ENCODE measurements at places on chromosomes 6 and 20.

GRCh38 chr6:131769385-131770141 is 38.3 kb upstream of the ENPP1 start:
- DNase-seq, result no peak

DNA sequence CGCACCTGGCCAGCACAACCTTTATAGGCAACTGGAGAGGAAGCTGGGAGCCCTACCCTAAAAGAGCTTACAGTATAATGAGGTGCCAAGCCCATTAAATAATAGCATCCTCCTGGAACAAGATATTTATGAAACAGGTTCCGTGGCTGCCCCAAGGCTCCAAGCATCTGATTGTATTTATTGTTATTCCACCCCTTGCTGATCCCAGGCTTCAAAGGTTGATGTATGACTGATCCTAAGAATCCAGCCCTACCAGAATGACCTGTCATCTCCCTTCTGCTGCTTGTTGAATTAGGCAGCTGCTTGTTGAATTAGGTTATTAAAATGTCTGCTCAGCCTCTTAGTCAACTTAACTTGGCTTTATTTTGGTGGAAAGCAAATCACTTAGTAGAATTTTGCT is 35.2 kb upstream of the SASH1 start:
- no peak for DNase-seq

DNA sequence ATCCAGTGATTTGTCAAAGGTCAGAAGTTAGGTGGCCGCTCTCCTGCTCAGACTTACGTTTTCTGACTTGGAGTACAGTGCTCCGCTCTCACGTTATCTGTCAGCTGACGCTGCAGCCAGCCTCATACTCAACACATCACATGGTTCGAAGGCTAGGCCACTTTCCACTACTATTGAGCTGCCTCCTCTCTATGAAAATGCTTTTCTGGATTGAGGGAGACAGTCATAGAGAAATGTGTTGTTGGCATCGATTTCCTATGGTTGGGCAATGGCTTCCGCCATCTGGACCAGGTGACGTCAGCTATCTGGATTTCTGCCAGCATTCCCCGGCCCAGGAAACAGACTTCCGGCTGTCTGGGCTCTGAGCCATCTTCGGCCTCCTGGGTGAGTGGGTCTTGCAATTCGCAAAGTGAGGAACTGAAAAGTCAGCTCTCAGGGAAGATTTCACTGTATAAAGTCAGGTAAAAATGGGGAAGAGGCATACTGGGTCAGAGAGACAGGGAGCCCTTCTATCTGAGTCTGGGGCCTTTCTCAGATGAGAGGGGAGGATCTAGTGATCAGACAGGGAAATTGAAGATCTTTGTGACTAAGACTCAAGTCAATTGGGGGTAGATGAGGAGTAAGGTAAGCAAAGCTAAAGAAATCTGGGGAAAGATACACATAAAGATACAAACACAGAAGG is 37.5 kb upstream of the IER3 start:
- peak; percentile 96 for DNase-seq

GRCh38 chr6:36596356-36596755 is 2.2 kb downstream of the SRSF3 start:
- no peak for DNase-seq

DNA sequence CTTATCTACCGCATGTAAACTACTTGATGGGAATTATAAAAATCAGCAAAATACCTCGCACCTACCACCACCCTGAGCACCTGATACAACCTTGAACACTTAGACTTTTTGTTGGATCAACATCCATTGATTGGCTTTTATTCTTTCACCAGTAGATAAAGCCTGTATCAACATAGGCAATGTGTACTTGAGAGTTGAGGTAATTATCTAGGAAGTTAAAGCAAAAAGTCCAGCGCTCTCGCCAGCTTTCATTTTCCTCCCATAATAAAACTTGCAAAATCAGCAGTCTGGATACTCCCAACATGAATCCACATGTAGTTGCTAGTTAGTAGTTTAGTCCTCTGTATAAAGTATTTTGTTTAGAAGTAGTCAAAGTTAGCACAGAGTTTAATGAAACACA is 132.0 kb upstream of the PRDM1 start:
- no peak for DNase-seq

GRCh38 chr6:74785236-74785635 is 420.6 kb downstream of the COL12A1 start:
- DNase-seq, result no peak

- DNase-seq, result no peak
Observed at GRCh38 chr6:159894991-159895390, 4.2 kb downstream of the MAS1 start.

GRCh38 chr6:34630040-34630439 is 66.5 kb downstream of the ILRUN start:
- no peak for DNase-seq

DNA sequence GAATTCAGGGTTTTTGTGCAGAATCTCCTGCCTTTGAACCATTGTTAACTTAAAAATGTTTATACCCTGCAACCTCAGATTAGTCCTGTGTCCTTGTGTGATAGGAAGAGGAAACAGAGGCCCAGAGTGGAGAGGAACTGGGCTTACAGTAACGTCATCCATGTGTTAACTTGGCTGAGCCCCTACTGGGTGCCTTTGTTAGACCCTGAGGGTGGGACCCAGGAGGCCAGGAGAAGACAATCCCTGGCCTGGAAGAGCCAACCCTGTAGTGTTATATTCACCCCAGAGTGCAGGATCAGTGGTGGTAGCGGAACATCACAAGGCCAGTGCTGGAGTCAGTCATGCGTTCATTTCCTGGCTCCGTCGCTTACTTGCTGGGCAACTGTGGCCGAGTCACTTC is 10.6 kb downstream of the MYLK2 start:
- DNase-seq, result no peak

GRCh38 chr20:47167846-47168245 is 188.7 kb downstream of the ZMYND8 start:
- DNase-seq, result no peak

DNA sequence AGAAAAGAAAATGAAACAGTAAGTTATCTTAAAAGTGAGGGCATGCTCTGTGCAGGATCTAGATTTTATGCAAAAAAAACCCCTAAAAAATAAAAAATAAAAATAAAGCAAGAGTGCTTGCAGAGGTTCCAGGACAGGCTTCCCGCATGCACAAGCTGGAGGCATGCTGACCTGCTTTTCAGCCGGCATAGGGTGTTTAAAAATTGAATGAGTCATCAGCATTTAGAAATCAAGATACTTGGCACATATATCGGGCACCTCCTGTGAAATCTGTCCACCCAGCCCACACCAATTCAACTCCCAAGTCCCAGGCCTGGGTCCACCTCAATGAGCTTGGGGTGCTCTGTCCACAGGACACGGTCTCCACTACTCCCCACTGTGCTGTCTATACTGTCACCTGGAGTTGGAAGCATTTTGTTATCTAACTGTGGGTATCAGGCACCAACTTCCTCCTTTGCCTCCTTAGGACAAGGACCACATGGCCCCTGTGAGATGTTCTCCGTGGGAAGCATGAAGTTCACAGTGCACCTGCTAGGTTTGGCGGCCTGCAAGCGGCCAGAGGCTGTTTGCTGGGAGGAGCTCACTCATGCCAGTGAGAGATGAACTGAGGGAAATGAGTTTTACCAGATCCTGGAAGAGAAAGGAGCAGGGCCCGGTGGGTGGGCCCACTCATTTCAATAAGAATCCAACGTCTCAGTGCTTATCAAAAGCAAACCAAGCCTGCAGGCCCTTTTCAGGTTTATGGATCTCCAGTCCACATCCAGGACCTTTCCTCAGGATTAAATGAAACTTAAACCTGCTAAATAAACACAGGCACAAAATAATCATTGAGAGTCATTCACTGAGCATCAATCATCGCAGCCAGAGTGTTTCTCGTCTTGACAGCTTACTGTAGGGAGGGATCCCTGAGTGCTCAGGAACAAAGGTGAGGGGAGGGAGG is 121.1 kb downstream of the FOXA2 start:
- DNase-seq, result no peak

DNA sequence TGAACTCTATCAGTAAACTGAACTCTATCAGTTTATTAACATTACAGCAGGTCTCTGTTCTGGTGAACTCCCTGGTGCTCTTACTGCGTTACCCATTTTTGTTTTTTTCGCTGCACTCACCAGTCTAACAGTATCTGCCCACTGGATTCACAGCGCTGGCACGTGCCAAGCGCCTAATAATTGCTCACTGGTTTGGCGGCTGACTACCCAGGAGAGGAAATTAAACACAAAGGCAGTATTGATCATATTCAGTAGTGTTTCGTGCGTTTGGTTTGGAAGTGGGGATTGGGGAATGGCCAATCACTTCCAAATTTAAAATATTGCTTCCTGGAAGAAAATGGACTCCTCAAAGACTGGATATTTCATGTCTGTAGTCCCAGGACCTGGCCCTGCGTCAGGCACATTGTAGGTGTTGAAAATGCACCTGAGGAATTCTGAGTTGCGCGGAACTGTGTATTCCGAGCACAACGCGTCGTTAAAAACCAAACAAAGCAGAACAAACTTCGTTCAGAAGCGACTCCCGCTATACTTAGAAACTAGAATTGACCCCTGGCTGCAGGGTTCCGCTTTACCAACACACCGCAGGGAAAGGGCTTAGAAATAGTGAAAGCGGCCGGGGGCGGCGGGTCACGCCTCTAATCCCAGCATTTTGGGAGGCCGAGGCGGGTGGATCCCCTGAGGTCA is 1.1 kb upstream of the RPS12 start:
- DNase-seq, result peak; percentile 20

DNA sequence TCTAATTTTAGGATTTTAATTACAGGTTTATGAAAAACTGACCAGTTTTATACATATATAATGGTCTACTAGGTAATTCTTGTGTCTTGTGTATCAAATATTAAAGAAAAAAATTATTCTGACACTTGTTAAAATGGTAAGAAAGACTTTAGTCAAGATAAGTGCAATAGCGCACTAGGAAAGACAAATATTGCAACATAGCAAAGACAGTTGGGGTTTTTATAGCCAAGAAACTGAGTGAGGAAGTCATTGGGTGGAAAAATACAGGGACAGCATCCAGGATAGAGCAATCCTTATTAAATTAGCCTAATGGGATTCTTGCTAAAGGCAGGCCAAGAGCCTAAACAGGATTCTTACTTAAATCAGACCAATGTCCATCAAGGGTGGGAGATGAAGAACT is 71.1 kb downstream of the ROS1 start:
- DNase-seq, result no peak

DNA sequence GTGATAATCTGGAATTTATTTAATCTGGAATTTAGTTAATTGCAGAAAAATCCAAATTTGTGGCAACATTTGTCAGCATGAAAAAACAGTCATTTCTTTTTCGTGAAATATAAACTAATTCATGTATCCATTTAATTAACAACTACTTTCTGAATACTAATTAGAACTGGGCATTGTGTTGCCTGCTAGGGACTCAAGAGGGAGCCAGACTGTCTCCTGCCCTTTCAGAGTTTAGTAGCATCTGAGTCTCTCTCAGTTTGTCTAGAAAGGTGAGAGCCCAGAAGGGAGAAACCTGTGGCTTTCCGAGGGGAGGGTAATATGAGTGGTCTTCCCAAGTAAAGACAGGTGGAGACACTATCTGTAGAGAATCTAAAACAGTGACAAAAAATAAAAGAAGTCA is 210.9 kb upstream of the HDDC2 start:
- no peak for DNase-seq

DNA sequence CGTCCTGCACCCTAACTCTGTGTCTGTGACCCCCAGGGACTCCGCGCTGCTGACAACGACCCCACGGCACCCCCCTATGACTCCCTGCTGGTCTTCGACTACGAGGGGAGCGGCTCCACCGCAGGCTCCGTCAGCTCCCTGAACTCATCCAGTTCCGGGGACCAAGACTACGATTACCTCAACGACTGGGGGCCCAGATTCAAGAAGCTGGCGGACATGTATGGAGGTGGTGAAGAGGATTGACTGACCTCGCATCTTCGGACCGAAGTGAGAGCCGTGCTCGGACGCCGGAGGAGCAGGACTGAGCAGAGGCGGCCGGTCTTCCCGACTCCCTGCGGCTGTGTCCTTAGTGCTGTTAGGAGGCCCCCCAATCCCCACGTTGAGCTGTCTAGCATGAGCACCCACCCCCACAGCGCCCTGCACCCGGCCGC is 129.0 kb downstream of the TAF4 start:
- DNase-seq, result peak; percentile 3

DNA sequence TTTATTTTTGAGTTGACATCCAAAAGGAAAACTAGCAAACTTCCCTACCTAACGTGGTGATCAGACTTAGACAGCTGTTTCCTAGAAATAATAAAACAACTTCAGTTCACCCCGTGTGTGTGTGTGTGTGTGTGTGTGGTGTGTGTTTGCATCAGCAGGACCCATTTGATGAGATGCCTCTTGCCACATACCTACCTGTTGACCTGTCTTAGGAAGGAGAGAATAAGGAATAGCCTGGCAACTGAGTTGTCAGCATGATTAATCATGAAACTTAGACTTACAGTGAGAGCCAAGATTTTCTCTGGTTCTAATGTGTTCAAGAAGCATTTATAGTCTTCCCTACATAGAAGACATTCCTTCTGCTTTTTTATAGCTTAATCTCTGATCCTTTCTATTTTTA is 16.1 kb upstream of the PBOV1 start:
- DNase-seq, result no peak

DNA sequence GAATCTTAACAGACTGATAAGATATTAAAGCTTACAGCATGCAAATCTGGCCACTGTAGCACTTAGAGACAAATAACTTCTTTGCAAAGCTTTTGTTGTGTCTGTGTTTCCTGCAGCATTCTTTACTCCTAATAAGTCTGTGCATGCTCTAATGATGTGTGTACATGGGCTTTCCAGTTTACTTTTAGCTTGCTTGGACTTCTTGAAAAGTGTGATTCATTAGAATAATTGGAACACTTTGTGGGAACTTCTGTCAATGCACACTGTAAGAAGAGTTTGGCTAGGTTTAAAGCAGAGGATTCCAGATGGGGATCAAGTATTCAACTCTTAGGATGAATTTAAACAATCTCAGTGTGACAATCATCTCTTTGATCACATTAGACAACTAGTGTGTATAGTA is 22.1 kb upstream of the TINAG start:
- no peak for DNase-seq

GRCh38 chr6:74404366-74404765 is 708.4 kb downstream of the CD109 start:
- no peak for DNase-seq

Measured in left ventricle myocardium inferior (tissue), 1 donor.